ENCODE measurements at places on chromosomes 6 and 20.
A peak's percentile ranks its signal among the peaks of the same experiment; 100 is the strongest.

DNA sequence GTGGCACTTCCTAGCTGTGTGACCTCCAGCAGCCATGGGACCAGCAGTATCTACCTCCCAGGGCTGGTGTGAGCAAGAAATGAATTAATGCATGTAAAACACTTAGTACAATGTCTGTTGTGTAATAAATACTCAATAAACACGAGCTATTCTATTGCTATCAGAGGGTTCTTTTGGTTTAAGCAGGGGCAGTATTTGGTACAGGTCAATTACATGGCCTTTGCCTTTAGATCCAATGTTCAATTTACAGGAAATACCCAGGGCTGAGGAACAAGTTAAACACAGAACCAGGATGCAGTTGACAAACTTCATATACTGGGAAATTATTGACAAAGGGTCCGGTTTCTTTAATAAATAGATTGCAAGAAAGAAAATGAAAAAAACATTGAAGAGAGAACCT lies 2.9 kb downstream of the TGM2 start:
- DNase-seq = no peak

GRCh38 chr6:33763483-33763882 lies 16.8 kb upstream of the IP6K3 start:
- no peak for DNase-seq

DNA sequence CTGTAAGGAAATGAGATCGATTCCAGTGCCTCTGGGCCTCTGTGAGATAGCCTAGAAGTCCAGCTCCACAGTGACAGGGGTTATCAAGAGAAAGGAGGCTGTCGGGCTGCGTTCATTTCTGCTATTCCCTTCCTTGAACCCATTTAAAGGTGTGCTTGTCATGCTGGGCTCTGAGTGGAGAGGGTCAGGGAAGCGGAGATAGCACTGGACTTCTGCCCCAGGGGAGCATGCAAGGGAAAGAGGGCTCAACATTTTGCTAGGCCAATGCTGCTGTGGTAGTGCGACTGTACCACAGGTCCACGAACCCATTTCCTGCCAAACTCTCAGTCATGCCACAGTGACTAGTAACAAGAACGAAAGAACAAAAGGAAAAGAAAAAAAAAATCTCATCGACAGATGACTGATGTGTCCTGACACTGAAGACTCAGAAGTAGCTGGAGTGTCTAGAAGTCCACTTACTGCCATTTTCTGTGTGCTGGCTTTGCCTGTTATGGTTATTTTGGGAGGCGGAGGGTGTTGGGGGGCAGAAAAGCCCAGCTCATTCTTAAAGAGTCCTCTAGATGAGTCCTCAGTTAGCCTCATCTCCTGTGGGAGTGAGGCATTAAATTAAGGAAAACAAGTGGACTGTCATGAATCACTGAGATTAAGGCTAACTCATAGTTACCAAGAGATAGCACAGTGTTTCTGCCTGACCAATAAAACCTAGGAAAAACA lies 8.1 kb downstream of the NEDD9 start:
- no peak for DNase-seq

- DNase-seq = no peak
Observed at GRCh38 chr6:163531122-163531521, 116.6 kb downstream of the QKI start.

DNA sequence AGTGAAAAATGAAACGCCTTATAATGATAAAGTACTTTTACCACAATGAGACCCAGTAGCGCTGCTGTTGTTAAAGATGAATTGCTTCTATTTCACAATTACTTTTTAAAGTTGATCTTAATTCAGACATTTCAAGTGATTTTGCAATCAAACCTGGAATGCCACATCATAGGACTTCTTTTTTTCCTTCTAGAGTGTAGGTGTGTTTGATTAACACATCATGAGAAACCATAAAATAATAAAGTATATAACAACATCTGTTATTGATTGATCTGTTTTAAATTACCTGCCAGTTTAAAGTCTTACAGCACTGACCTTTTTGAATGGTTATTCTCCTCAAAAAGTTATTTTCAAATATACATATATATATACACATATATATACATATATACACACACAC lies 38.6 kb downstream of the HEBP2 start:
- no peak for DNase-seq

DNA sequence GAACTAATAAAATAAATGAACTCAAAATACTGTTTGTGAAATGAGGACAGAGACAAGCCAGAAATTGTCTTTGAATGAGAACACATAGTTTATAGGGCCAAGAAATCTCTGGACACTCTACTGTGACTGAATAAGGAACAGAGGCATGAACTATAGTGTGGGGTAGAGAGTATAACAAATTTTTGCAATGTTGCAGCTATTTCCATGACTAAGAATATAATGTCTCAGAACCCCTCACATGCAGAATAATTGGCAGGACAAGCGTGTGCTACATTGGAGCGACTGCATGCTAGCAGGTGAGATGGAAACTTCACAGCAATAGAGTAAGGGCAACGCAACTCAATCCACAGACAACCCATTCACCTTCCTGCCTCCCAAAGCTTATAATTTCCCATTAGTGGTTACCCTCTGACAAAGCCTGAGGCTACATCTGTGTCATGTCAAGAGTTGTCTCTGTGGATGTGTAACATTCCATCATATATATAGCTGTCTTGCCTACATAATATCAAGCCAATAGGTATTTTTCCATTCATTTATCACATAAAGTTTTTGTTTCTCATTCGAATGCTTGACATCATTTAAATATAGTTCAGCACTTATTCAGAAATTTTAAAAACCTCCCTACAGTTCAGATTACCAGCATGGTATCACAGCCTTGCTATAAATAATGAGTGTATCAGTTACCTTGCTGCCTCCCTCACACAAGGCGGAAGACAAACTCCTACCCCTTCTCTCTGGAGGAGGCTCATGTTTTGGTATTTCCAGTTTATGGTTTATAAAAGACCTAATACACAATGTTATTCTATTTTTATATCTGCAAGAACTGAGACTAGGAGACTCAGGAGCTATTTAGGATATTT lies 47.9 kb upstream of the ECHDC1 start:
- no peak for DNase-seq

- DNase-seq = no peak
Observed at GRCh38 chr20:53390770-53391169, 202.9 kb downstream of the ZNF217 start.

DNA sequence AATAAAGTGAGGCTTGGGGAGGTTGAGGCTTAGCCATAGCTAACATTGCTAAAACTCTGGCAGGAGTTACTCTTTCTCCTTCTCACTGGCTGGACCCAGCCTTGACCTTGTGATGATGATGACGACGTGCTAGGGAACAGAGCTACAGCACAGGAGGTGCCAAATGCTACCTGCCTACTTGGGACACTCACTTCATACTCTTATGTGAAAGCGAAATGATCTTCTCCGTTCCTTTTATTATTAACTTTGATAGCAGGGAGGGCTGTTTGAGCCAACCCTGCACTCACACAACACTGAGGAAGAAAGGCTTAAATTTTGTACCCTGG lies 1.2 kb upstream of the ELMO2 start:
- DNase-seq = no peak

- no peak for DNase-seq
Observed at GRCh38 chr6:135577059-135577538, 79.6 kb upstream of the AHI1 start.

DNA sequence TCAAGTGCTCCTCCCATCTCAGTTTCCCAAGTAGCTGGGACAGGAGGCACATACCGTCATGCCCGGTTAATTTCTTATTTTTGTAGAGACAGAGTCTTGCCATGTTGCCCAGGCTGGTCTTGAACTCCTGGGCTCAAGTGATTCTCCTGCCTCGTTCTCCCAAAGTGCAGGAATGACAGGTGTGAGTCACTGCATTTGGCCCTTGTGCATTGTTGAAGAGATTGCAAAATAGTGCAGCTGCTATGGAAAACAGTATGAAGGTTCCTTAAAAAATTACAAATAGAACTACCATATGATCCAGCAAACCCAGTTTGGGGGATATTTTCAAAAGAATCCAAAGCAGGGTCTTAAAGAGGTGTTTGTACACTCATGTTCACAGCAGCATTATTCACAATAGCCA lies 69.1 kb downstream of the GJA10 start:
- DNase-seq = no peak

GRCh38 chr6:127302728-127303660 lies 36.3 kb downstream of the RNF146 start:
- DNase-seq = peak; percentile 1

DNA sequence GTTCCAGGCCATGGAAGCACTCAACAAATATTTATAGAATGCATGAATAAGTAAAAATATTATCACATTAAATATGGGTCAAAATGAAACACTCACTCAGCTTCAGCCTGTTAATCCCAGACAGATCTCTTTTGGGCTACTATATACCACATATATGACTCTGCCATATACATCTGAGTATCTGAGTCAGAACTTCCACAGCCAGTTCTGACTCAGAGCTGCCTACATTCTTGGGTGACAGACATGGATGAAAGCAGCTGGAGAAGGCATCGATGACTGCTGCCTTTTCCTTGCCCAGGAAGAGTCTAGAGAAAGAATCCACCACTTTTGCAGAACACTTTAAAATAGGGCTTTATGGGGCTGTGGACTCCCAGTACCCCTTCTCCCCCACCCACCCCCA lies 11.5 kb upstream of the PDYN start:
- DNase-seq = no peak

- DNase-seq = no peak
Observed at GRCh38 chr6:5671601-5672559, 334.8 kb downstream of the NRN1 start.

- no peak for DNase-seq
Observed at GRCh38 chr6:15927531-15928225, 201.2 kb upstream of the MYLIP start.

GRCh38 chr6:157989541-157990289 lies 8.1 kb downstream of the SYNJ2 start:
- peak; percentile 61 for DNase-seq

DNA sequence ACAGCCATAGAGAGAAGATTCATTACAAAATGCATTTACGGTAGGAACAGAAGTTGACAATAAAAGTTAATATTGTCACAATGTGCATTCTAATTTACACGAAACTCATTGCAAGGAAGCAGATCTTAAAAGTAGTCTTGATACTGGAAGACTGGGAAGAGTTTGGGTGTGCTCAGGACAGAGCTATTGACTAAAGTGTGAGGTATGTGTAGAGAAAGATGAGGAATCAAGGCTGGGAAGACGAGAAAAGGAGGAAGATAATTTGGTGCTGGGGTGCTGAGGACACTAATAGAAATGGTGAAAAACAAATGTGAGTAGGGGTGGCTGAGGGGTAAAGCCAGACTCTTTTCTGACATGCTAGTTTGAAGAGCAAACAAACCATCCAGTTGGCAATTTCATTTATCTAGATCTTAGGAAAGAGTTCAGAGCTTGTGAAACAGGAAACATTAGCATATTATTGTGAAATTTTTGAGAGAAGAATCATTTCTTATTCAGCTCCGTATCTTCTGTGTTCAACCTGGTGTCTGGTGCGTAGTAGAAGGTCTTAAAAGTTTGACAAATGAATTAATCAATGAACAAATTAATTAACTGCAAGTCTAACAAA lies 72.7 kb downstream of the ELOVL4 start:
- no peak for DNase-seq

DNA sequence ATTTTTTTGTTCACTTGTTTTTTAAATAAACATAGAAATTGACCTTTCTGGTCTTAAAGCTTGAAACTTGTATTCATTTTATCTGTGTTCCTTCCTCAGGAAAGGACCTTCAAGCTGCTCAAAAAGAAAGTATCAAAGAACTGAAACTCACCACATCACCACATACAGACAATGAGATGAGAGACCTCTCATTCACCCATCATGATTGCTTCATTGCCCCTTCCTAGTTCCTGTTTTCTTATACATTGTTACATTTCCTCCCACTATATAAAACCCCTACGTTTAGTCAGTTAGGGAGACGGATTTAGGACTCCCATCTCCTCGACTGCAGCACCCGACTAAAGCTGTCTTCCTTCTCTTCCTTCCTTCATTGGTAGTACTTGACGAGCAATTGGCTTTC lies 180.5 kb upstream of the OPRM1 start:
- DNase-seq = no peak

DNA sequence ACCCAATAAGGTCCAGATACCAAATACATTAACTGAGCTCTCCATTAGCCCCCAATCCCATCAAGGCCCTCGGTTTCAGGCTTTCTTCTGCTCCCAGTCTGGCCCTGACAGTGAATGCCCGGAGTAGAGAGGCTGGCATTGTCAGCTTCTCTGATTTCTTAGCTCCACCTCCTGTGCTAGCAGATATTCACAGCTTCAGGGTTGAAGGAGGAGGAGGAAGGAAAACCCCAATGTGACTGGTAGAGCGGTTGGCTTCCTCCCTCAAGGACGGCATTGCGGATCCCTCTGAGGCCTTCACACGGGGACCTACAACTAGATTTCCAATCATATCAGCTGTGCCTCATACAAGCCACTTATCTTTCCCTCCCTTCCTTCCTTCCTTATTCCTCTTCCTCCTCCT lies 164.1 kb upstream of the SYNDIG1 start:
- DNase-seq = no peak

GRCh38 chr6:64230530-64230929 lies 594.9 kb downstream of the PHF3 start:
- DNase-seq = no peak

DNA sequence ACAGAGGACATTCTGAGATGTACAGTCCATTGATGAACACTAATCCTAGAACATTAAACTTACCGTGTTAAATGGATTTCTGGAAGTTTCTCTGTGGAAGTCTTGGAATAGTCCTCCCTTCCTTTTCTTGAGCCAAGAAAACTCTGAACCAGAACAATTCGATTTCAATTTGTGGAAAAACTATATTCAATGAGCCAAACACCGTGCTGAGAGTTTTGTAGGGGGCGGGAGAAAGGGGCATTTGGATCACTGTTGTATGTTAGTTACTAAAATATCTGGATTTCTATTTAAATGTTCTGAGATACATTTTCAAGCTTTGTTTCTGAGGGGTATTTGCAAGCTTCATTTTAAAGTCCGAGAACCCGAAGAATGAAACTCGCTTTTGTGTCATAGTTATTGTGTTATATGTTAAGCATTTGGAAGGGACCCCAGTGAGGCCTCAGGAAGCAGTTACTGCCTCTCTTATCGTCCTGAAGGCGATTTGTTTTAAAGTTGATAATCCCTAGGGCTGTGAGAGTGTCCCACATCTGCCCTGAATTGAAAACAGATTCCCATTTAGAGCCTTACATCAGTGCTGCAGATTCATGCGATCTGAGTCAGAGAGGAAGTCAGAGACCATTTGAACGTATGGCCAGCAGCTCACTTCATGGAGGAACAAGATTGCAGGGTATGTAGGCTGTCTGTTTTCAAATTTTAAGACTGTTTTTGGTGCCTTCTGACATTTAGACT lies 70.8 kb upstream of the SASH1 start:
- peak; percentile 23 for DNase-seq

GRCh38 chr20:3767110-3767426 lies 485 bp downstream of the ADISSP start:
- DNase-seq = no peak

- no peak for DNase-seq
Observed at GRCh38 chr6:161596807-161597520, 323.1 kb upstream of the AGPAT4 start.

- no peak for DNase-seq
Observed at GRCh38 chr20:52127309-52127708, 64.3 kb downstream of the ZFP64 start.

GRCh38 chr6:36378243-36378920 lies 9.1 kb downstream of the ETV7 start:
- DNase-seq = no peak

- DNase-seq = peak; percentile 90
Observed at GRCh38 chr20:38617011-38617829, 15.6 kb downstream of the ARHGAP40 start.

All from H54 (cell line).